ENCODE measurements at places on chromosomes 11 and 22.

- DNase-seq: no peak
Measured at GRCh38 chr11:72642043-72642883, 32.0 kb downstream of the PDE2A start.

- no peak for DNase-seq
Measured at GRCh38 chr22:19039796-19040280, 82.4 kb downstream of the DGCR2 start.

DNA sequence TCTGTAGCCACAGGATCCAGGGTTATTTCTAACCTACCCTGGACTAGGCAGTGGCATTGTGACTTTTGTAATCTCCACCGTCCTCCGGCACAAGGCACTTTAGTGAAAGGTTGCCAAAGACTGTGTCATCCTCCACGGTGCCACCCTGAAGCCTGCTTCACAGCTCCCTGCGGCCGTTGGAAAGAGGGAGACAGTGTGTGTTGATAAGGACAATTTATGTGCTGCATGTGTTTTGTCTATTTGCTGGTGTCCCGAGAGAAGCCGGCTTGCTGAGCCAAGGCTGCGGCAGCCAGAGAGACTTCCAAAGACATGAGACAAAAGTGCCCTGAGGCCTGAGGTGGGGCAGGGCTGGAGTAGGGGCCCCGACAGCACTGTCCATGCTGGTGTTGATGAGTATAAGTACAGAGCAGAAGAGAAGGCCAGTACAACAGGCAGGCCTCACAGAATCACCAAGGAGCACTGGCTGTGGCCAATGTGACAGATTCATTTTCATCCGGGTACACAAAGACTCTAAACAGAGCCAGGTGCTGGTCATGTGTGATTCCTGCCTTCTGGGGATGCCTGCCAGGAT lies 40.9 kb downstream of the GALNT18 start:
- no peak for DNase-seq

GRCh38 chr22:25824828-25825423 lies 82.9 kb downstream of the MYO18B start:
- no peak for DNase-seq

GRCh38 chr11:123797114-123797513 lies 9.0 kb downstream of the OR6M1 start:
- DNase-seq: peak; percentile 76

DNA sequence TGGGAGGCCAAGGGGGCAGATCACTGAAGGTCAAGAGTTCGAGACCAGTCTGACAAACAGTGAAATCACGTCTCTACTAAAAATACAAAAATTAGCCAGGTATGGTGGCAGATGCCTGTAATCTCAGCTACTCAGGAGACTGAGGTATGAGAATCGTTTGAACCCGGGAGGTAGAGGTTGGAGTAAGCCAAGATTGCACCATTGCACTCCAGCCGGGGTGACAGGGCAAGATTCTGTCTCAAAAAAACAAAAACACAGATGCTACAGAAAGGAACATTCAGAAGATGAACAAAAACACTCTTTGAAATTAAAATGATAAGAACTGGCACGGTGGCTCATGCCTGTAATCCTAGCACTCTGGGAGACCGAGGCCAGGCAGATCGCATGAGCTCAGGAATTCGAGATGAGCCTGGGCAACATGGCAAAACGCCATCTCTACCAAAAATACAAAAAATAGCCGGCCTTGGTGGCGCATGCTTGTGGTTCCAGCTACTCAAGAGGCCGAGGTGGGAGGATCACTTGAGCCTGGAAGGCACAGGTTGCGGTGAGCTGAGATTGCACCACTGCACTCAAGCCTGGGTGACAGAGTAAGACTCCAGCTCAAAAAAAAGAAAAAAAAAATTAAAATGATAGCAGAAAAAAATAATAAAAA lies 8.5 kb downstream of the RAB6A start:
- no peak for DNase-seq

GRCh38 chr11:123439616-123440015 lies 9.5 kb downstream of the GRAMD1B start:
- no peak for DNase-seq

GRCh38 chr22:33007485-33007884 lies 50.7 kb downstream of the SYN3 start:
- DNase-seq: no peak

DNA sequence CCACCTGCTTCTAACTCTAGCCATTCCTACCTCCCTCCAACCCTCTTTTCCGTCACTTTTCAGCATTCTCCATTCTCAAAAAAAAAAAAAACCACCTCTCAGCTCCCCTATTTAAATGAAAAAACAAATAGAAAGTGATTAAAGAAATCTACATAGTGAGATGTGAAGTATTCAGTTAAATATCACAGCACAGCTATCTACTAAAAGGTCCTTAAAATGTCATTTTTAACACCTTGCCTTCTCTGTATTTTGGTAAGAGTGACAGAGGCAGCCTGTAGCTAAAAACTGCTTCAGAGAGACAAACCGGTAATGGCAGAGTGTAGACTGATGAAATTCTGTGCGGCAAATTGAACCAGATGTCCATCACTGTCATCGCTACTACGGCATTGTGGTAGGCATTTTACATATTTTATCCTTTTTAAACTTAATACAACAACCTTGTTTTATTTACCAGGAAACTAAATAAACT lies 346 bp upstream of the ALG9 start:
- no peak for DNase-seq

DNA sequence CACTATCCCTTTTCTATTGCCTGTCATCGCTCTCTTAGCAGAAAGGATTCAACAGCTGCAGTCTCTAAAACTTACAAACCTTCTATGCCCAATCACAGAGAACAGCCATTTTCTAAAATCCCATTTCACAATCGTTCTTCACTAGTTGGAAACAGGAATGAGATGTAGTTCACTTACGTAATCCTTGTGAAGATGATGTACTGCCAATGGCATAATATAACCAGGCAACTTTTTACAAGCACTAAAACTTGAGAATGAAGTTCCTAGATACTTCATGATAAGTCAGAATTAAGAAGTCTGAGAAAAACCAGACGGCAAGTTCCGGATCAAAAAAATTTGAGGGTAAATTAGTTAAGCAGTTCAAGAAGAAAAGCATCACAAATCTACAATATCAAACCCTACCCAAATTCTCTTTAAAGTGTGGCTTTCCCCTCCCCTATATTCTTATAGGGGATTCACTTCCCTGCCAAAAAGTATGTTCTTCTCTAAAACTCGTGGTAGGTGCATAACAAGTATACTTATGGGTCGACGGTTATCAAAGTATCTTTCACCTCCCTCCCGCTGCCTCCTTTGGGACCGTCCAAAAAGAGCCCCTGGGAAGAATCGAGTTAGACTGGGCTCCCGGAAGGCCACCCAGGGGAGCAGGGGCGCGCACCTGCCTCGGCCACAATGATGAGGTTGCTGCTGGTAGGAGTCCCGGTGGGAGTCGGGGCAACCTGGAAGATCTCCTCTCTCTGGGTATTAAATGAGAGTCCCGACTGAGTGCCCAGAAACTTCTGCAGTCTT lies 666 bp downstream of the MSANTD4 start:
- DNase-seq: no peak

DNA sequence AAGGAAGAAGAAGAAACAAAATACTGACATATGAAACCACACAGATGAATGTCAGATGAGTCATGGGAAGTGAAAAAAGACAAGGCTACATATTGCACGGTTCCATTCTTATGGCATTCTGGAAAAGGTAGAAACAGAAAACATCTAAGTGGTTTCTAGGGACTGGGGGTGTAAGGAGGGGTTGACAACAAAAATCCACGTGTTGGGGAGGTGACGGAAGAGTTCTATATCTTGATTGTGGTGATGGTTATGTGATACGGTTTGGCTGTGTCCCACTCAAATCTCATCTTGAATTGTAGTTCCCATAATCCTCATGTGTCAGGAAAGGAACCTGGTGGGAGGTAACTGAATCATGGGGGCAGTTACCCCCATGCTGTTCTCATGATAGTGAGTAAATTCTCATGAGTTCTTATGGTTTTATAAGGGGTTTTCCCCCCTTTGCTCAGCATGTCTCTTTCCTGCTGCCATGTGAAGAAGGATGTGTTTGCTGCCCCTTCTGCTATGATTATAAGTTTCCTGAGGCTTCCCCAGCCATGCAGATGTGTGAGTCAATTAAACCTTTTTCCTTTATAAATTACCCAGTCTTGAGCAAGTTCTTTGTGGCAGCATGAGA lies 6.4 kb upstream of the ARFGAP3 start:
- no peak for DNase-seq

DNA sequence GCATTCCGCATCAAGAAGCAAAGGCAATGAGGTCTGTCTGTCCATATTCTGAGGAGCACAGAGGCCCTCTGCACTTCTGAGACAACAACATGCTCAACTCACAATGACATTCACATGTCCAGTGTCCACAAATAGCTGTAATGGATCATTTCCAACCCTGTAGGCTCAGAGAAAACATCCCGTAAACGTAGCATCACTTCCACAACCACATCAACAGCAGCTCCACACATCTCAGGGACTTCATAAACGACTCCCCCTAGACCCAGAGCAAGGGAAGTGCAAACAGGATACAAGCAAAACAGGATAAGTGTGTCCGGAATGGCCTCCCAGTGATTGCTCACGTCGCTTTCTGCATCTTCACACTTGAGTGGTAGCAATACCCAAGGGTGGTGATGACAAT lies 100.2 kb downstream of the SYN3 start:
- no peak for DNase-seq

DNA sequence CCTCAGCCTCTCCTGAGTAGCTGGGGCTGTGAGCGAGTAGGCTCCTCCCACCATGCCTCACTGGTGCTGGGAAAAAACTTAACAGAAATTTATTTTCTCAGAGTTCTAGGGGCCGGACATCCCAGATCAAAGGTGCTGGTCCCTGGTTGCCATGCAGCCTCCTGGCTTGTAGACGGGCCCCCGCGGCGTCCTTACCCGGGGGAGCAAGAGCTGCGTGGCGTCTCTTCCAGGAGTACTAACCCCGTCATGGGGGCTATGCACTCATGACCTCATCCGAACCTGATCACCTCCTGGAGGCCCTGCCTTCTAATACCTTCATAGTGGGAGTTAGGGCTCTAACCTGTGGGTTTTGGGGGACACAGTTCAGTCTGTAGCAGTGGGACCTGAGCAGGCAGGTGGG lies 2.6 kb downstream of the TRABD start:
- DNase-seq: no peak

GRCh38 chr22:44181033-44181911 lies 547 bp downstream of the PARVG start:
- no peak for DNase-seq

DNA sequence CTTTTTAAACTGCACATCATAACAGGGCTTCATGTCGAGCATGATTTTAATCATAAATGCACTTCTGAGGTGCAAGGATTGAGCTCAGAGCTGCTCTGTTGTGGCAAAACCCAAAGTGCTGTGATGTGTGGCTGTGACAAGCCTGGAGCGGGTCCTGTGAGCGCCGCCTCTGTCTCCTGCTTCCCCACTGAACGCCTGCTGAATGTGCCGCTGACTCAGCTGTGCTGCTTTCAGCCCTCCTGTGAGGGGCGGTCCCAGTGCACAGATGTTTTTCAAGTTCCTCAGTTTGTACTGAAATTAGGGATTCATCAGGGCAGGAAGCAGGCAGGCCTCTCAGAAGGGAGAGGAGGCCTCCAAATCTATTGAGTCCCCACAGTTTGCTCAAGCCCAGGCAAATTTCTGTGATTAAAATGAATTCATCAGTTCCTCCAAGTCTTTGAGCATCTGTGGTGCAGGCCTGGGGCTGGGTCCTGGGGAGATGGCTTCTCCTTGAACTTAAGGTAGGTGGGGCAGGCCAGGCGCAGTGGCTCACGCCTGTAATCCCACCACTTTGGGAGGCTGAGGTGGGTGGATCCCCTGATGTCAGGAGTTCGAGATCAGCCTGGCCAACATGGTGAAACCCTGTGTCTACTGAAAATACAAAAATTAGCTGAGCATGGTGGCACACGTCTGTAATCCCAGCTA lies 3.0 kb upstream of the GTSE1 start:
- DNase-seq: no peak

GRCh38 chr11:60767388-60767811 lies 10.7 kb downstream of the MS4A15 start:
- no peak for DNase-seq

DNA sequence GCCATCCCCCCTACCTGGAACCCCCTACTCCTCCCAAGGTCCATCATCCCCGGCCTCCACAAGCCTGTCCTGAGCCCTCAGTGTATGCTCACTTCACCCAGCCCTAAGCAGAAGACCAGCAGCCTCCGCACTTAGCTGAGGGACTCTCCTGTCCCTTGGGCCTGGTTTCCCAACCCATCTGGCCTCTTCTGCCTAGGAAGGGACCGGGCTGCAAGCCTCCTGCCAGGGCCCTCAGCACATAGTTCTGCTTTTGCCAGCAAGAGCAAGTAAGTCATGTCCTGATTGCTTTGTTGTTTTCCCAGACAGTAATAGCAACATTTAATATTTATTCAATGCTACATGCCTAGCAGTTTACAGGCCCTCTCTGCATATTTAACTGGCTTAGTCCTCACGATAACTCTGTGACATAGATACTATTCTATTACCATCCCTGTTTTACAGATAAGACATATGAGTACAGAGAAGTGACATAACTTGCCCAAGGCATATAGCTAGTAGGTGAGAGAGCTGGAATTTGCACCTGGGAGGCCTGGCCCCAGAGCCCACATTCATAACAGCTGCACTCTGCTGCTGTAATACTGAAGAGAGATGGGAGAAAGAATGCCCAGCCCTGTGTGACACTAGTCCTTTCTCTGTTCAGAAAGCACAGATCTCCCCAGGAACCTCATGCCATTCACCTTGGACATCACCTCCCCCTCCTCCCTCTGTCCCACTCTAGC lies 139.2 kb downstream of the PARVA start:
- DNase-seq: no peak

- no peak for DNase-seq
Measured at GRCh38 chr22:18990355-18991137, 54.5 kb upstream of the PRODH start.

GRCh38 chr11:3745161-3745560 lies 52.2 kb downstream of the NUP98 start:
- no peak for DNase-seq

DNA sequence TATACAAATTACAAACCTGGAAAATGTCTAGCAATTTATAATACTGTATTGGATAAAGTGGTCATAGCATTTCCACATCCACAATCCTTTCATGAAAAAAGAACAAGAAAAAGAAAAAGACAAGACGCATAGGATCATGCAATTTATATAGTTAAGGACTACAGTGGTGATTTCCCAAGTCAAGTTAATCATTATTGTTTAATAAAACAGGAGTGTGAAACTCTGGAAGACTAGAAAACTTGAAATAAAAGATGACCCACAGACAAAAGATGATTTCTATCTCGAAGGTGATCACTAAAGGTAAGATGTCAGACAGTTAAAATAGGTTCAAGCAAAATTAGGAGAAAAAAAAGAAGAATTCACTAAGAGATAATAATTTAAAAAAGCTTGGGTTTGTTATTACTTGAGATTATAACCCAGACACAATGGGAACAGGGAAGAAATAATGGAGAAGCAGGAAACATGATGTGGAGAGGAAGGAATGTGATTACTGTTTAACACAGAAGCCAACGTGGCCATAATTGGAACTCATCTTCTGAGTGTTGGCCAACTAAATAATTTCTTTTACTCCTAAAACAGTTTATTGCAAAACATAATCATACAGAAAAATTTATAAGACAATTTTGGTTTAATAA lies 441.2 kb upstream of the ANO3 start:
- no peak for DNase-seq

GRCh38 chr11:46290598-46291309 lies 13.3 kb downstream of the CREB3L1 start:
- DNase-seq: no peak

- DNase-seq: no peak
Measured at GRCh38 chr22:41263704-41264103, 22.3 kb downstream of the RANGAP1 start.

GRCh38 chr11:35138606-35138942 lies 397 bp upstream of the CD44 start:
- DNase-seq: no peak

All from NCI-H187 treated with DMSO at 0.1 percent for 48 hours (cell line).